Activated CD4-positive, alpha-beta T cell treated with anti-CD3 and anti-CD28 coated beads, Interleukin-2, amount 50 U/mL, for 4 hours (primary cell): ENCODE measurements at places on chromosomes 4 and X.

DNA sequence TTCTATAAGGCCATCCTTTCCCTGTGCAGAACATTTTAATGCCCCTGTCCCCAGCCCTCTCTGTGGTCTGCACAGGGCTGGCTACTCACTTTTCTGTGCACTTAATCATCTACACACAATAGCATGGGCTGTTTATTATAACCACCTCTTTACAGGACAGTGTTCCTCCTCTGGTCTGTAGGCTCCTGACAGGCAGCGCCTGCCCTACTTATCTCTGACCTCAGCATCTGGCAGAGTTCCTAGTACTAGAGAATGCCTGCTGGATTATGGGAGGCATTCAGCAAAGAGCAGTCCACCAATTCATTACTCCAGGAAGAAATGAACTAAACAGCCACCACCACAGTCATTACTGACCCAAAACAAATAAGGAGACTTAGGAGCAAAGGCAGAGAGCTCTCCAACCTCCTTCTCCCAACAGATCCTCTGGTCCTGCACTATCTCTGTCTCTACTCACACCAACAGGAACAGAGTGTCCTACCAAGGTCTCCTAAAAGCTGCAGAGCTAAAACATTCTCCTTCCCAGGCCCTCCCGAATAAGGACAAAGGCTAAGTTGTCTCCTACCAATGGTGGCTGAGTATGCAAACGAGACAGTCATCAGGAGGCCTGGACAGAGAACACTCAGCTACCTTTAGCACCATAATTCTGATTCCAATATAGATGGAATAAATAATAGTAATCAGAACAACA lies 279.2 kb downstream of the QDPR start:
- no peak for DNase-seq

DNA sequence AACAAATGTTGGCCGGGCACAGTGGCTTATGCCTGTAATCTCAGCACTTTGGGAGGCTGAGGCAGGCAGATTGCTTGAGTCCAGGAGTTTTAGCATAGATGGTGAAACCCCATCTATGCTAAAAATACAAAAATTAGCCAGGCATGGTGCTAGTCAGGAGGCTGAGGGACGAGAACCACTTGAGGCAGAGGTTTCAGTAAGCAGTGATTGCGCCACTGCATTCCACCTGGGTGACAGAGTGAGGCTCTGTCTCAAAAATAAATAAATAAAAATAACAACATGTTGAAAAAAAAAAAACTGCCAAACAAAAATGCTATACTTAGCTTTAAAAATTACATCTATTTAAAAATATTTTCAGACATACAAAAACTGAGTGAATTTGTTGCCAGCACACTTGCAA lies 374.2 kb upstream of the SMIM31 start:
- DNase-seq, result no peak

GRCh38 chrX:20571611-20572010 lies 304.9 kb upstream of the RPS6KA3 start:
- DNase-seq, result no peak

GRCh38 chr4:16764622-16765021 lies 133.8 kb downstream of the LDB2 start:
- no peak for DNase-seq
